ENCODE measurements at places on chromosomes 13 and 19.
A peak's percentile ranks its signal among the peaks of the same experiment; 100 is the strongest.

DNA sequence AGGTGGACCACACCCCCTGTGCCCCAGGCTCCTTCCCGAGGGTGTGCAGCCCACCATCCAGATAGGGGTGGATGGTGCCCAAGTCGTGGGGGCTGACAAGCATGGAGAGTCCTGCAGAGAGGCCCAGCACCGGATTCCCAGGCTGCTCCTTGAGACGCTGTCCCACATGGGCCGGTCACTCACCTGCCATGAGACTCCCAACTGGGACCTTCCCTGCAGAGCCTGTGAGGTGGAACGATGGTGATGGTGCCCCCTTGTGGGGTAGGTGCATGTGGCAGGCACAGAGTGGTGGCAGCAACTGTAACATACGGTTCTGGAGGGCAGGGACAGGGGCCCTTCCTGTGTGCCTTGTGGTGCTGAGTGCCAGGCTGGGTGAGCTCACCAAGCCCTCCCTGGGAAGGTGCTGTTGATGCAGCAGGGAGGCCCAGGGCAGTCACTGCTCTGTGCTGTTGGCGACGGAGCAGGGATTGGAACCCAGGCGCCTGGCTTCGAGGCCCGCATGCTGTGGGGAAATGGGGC lies 33.1 kb downstream of the PPP1R37 start:
- DNase-seq, result peak; percentile 59

DNA sequence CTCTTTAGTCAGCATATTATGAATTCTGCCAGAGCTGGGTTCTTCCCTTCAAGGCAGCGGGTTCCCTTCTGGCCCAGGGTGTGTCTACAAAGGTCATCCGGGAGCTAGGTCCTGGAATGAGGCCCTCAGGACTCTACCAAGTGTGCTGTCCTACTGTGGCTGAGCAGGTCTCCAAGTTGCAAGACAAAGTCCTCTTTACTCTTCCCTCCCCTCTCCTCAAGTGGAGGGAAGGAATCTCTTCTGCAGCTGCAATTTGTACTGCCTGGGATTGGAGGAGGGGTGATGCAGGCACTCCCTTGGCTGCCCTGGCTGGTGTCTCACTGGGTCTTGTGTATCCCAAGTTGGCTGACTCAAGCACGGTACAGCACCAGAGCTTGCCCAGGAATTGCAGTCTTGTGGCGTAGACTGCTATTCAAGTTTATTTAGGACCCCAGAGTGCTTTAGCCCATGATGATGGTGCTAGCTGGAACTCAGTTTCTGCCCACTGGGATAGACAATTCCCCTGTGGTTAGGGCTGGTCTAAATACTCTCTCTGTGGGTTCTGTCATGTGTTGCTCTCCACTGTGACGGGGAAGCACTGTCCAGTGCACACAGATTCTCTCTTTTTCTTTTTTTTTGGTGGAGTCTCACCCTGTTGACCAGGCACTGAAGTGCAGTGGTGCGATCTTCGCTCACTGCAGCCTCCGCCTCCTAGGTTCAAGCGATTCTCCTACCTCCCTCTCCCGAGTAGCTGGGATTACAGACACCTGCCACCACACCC lies 28.5 kb downstream of the RFC3 start:
- no peak for DNase-seq

- peak; percentile 21 for DNase-seq
These were observed 463 bp upstream of the TSC22D1 start for GRCh38 chr13:44576351-44577235.

GRCh38 chr13:111115965-111116521 lies 933 bp downstream of the ARHGEF7 start:
- DNase-seq, result no peak

GRCh38 chr19:45059258-45059965 lies 16.9 kb downstream of the ZNF296 start:
- peak; percentile 78 for DNase-seq

DNA sequence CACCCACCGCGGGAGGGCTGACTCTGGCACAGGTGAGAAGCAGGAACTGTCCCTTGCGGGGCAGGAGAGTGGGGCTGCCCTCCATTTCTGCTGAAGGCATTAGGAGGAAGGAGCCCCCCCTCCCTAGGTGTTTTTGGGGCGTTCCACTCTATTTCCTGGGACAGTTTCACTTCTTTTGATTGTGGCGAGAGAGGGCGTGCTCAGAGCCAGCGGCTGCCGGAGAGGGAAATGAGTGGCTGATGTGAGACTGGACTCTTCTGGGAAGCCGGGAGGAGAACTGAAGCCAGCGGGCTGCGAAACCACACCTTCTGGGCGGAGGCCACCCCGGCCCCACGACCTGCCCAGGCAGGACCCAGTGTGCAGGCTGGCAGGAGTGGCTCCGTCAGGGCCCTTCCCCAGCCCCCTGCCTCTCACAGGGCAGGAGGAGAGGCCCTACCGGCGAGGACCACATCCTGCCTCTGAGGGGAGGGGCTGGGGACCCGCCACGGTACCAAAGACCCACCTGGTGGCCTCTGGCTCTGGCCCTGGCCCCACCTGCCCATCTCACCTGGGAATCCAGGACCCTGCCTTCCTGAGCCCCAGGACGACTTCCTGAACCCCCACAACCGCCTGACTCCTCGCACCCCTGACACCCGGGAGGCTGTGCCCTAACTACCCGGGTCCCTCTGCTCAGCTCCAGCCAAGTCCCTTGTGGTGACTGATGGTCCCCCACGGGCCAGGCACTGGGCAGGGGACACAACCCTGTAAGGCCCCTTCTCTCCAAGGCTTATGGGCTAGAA lies 25.9 kb downstream of the MPND start:
- peak; percentile 78 for DNase-seq

GRCh38 chr19:46515879-46516350 lies 20.2 kb upstream of the PNMA8B start:
- DNase-seq, result peak; percentile 51

DNA sequence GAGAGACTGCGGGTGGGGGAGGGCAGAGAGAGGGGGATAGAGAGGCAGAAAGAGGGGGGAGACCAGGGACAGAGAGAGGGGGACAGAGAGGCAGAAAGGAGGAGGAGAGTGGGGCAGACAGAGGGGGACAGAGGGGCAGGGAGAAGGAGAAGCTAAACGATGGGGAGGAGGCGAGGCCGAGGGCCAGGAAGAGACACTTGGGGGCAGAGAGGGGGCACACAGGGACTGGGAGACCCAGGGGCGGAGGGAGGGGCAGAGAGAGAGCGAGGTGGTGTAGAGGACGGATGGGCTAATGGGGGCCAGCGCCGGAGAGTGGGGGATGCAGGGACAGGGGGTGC lies 666 bp downstream of the MEIS3 start:
- no peak for DNase-seq

GRCh38 chr19:9793071-9793591 lies 24.6 kb upstream of the ZNF846 start:
- peak; percentile 64 for DNase-seq

- DNase-seq, result peak; percentile 85
These were observed 1.7 kb downstream of the MYO1F start for GRCh38 chr19:8575467-8575997.

DNA sequence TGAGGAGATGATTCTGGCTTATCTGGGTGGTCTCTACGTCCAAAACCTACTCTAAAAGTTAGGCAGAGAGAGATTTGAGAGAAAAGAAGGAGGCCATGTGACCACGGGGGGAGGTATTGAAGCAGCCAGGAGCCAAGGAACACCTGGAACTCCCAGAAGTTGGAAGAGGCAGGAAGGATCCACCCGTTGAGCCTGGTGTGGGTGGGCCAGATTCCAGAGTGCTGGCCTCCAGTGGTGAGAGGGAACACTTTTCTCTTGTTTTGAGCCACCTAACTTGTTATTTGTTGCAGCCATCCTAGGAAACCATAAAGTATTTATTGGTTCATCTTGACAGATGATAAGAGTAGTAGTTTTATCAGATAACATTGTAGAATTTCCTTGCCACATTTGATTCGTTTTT lies 396.9 kb downstream of the MYO16 start:
- DNase-seq, result no peak

DNA sequence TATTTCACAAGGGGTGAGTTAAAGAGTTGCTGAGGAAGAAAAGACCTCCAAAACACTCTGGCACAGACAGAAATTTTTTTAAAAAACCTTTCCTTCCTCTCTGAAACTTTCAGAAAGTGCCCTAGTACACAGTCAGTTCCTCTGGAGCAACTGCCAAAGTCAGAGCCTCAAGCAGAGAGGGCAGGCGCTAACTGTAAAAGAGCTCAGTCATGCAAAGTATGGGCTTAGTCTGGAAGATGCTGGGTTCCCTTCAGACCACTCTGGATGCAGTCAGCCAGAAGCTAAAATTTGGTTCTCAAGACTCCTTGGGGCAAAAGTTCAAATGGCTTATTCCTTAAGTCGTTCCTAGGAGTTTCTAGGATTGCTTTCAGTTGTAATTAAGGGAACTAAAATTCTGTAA lies 671.6 kb downstream of the PCDH9 start:
- DNase-seq, result no peak

DNA sequence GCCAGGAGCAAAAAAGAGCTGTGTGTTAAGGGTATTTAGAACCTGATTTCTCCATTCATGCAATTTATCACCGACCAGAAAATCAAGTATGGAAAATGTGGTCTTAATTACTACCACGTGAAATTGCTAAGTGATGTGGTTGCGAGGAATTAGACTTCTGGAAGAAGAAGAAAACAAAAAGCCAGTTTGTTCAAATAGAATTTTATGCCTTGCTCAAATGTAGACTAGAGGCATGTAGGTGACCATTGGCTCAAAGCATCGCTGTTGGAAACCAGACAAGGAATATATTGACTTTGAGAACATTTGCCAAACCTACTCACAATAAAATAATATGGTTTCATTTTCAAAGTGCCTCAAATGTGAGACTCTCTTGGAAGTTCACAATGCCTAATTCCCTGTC lies 57.3 kb upstream of the LRCH1 start:
- DNase-seq, result no peak

Measured in CD4-positive, alpha-beta T cell treated with Interleukin-4 for 4 hours (primary cell).